ENCODE measurements at places on chromosomes 16 and 17.

GRCh38 chr16:85873153-85873552 lies 25.8 kb upstream of the IRF8 start:
- no peak for DNase-seq

DNA sequence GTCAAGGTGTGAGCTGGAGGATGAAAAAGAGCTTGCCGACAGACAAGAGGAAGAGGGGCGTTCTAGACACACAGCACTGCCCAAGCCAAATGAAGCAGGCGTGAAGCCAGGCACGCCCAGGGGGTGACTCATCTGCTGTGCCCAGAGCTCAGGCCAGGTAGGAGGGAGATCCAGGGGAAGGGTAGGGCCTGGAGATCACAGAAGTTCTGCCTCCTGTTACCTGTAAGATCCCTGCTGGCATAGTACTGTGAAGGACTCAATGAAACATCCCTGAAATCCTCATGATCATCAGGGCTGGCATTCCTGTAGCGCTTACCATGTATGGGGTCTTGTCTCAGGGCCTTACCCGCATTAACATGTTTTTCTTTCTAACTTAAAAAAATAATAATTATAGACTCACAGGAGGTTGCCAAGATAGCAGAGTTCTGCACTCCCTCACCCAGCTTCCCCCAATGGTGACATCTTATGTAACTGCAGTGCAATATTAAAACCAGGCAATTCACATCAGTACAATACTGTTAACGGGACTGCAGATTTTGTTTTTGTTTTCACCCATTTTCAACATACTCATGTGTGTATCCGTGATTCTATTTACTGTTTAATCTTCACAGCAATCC lies 158.6 kb downstream of the XYLT1 start:
- DNase-seq, result no peak

- no peak for DNase-seq
These were observed 35.2 kb upstream of the CAPN15 start for GRCh38 chr16:492211-492875.

DNA sequence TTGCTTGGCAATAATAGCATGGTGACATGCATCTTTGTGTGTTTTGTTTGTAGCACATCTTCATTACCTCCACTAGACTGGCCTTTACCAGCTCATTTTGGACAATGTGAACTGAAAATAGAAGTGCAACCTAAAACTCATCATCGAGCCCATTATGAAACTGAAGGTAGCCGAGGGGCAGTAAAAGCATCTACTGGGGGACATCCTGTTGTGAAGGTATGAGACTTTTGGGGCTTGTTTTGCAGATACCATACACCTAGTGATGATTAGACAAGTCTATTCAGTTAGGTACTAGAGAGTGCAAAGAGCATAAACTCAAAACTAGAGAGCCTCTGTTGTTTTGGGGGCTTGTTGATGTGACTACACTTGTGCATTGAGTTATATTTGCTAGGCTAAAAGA lies 41.2 kb downstream of the NFATC3 start:
- no peak for DNase-seq

- no peak for DNase-seq
These were observed 152.0 kb downstream of the KCNJ12 start for GRCh38 chr17:21528031-21528695.

DNA sequence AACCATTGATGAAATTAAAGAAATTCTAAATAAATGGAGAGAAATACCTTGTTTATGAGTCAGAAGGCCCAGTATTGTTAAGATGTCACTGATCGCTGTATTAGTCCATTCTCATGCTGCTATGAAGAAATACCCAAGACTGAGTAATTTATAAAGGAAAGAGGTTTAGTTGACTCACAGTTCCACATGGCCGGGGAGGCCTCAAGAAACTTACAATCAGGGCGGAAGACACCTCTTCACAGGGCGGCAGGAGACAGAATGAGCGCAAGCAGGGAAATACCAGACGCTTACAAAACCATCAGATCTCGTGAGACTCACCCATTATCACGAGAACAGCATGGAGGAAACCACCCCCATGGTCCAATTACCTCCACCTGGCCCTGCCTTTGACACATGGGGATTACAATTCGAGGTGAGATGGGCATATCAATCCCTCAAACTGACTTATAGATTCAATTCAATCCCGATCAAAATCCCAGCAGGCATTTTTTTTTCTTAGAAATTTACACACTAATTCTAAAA lies 157.2 kb downstream of the ENGASE start:
- DNase-seq, result no peak

DNA sequence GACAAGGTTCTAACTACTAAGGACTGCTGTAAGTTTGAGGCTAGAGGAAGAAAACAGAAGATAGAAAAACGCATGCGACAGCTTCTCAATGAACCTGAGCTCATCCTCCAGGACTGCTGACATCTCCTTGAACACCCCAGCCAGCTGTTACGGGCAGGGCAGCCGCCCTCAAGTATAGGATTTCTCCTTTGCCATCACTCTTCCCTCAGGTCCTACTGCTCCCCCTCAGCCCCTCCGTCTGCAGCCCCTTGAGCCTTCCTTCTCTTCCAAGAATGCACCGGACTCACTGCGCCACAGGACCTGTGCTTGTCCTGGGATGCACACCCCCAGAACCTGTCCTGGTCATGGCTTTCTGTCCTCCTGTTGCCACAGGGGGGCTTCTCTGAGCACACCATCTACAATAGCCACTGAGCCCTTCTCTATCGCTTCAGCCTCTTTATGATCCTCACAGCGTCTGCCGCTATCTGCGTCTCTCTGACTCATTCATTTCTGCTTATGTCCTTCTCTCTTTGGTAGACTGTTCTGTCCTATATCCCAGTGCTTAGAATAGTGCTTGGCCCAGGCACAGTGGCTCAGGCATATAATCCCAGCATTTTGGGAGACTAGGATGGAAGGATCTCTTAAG lies 15.7 kb upstream of the XYLT2 start:
- DNase-seq, result no peak

- no peak for DNase-seq
These were observed 114.0 kb downstream of the PRKCA start for GRCh38 chr17:66416207-66416940.

GRCh38 chr17:40599468-40599763 lies 34.1 kb upstream of the CCR7 start:
- DNase-seq, result no peak

DNA sequence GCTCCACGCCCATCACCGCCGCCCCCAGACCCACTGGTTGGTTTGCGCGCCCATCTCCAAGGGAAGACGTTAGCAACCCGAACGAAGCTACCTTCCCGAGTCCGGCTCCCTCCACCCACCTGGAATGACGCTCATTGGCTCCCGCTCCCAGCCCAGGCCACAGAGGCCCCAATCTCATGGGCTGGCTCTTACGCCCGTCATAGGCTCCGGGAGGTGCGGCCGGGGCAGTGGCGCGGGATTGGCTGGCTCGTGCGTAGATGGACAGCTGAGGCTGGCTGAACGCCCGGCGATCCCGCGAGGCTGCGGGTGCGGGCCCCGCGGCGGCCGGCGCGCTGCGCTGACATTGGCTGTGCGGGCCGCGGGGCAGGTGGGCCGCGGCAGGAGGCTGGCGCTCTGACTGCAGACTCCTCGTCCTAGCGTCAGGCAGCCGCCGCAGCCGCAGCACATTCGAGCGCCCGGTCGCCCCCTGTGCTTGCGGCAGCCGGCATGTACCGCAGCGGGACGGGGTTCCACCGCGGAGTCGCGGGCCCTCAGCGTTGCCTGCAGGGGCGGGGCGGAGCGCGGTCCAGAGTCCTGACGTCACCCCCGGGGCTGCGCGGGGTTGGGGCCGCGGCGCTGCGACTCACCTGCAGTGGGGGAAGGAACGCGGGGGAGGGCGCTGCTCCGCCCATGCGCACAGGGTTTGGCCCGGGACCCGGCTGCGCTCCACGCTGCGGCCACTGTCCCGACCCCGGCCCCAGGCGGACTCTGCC lies 453 bp upstream of the MYH10 start:
- peak; percentile 60 for DNase-seq

DNA sequence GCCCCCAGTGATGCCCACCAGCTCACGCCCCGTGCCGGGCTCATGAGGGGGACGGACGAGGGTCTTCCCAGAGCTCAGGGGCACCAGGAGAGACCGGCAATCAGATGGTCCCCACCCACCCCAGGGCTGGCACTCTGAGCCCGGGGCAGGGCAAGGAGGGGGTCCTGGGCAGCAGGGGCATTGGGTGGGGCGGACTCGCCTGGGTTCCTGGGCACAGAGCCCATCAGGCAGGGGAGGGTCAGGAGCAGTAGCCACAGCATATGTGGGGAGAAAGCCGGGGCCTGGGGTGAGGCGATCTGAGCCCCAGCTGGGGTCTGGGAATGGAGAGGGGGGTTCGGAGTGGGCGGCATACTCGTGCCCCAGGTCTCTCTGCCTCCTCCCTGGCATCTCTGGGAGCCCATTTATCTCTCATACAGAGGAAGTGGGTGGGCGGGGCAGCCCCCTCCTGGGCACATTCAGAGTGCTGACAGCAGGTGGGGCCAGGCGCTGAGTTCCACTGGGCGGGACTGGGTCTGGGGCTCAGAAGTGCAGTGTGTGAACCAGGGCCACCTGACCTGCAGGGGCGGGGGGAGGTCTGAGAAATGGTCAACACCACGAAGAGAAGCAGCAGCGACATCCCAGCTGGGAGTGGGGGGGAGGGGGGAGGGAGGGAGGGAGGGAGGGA lies 20.5 kb upstream of the UBE2I start:
- DNase-seq, result no peak

- no peak for DNase-seq
These were observed 26.2 kb upstream of the SLC5A11 start for GRCh38 chr16:24819462-24820040.

- DNase-seq, result no peak
These were observed 86.7 kb upstream of the XYLT1 start for GRCh38 chr16:17557480-17557879.

GRCh38 chr17:72387969-72388368 lies 267.1 kb downstream of the SOX9 start:
- DNase-seq, result no peak

DNA sequence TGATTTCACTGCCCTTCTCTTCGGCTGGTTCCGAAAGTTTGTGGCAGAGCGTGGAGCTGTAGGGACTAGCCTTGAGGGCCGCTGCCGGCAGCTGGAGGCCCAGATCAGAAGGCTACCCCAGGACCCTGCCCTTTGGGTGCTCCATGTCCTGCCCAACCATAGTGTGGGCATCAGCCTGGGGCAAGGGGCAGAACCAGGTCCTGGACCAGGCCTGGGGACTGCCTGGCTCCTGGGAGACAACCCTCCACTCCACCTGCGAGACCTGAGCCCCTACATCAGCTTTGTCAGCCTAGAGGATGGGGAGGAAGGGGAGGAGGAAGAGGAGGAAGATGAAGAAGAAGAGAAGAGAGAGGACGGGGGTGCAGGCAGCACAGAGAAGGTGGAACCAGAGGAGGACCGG lies 856 bp upstream of the CXCL16 start:
- DNase-seq, result no peak

- no peak for DNase-seq
These were observed 1.1 kb downstream of the CREBBP start for GRCh38 chr16:3879258-3879886.

- DNase-seq, result no peak
These were observed 25.5 kb downstream of the CACNG4 start for GRCh38 chr17:66990047-66990446.

GRCh38 chr16:69106491-69107315 lies 1.2 kb downstream of the HAS3 start:
- DNase-seq, result no peak

- DNase-seq, result no peak
These were observed 358.6 kb upstream of the ASIC2 start for GRCh38 chr17:33651686-33652085.

DNA sequence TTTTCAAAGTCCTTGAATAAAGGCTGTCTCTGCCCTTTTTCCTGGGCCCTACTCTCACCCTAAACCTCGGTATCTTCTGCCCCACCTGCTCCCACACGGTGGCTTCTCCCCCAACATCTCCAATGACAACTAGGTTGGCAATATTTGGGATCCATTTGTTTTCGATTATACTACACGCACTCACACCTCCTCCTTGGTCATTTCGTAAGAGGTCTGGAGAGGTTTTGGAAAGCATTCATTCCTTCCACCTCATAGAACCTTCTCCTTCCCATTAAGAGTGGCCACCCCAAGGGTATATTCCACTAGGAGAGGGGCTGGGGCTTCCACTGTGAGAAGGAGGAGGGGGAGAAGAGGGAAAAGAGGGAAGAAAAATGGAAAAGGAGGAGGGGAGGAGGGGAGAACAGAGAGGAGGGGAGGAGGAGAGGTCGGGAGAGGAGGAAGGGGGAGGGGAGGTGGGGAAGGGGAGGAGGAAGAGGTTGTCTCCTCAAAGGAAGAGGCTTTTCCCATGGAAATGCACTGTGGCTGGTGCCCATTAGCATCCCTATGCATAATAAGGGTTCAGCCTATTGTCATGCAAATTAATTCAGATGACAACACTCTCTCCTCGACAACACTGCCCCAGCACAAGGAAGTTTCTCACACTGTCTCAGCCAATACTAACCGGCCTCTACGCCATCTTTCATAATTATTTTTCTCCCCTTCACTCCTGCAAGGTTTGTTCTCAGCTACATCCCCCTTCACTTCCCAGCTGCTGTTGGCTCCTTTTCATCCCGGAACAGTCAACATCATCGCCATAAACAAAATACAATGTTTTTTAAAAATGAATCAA lies 30.0 kb downstream of the SOX9 start:
- DNase-seq, result no peak

DNA sequence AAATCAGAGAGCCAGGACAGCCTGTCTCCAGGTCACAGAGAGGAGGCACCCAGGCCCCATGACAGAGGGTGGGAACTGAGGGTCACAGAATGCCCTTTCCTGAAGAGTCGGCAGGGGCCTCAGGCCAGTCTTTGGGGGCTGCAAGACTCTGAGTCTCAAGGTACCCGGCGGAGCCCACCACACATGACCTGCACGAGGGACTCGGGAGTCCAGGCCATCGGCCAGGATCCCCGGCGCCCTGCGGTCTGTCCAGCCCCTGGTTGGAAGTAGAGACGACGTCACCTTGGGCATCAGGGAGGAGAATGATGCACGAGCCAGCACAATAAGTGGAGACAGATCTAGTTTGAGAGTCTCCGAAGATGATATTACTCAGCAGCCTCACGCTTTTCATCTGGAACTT lies 234.7 kb upstream of the SDK2 start:
- no peak for DNase-seq

GRCh38 chr17:33335491-33336173 lies 42.5 kb upstream of the ASIC2 start:
- no peak for DNase-seq

DNA sequence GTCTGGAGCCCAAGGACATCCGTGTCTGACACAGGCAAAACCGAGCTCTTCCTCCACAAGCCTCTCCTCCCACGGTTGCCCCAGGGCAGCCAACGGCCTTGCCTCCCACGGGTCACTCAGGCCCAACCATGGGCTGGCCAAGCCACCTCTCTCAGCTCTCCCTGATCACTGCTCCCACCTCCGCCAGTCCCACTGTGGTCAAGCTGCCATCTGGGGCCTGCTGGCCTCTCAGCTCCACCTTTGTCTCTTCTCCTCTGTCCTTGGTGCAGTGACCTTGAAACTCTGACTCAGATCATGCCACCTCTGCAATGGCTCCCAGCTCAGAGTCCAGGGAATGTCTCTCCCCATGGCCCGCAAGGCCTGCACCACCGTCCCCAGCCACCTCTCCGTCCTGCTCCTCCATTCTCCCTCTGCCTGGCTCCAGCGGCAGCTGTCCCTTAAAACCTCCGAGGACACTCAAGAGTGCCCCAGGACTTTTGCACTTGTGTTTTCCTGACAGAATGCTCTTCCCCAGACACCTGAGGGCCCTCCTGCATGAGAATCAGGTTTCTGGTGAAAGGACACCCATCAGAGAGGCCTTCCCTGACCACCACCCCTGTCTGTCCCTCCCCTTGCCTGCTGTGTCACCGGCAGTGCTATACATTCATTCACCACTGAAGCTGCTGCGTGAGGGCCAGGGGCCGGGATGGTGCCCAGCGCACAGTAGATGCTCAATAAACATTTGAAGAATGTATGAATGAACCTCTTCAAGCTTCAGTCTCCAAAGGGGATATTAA lies 19.3 kb downstream of the PEMT start:
- DNase-seq, result no peak

Measured in activated CD8-positive, alpha-beta memory T cell treated with anti-CD3 and anti-CD28 coated beads for 4 hours (primary cell).